Stimulated activated CD8-positive, alpha-beta memory T cell treated with anti-CD3 and anti-CD28 coated beads, Interleukin-7, amount 100 ng/mL, for 1 hour (primary cell): ENCODE measurements at places on chromosomes 7 and 10.

- DNase-seq = no peak
These were observed 1139.4 kb downstream of the XPNPEP1 start for GRCh38 chr10:108783897-108784296.

DNA sequence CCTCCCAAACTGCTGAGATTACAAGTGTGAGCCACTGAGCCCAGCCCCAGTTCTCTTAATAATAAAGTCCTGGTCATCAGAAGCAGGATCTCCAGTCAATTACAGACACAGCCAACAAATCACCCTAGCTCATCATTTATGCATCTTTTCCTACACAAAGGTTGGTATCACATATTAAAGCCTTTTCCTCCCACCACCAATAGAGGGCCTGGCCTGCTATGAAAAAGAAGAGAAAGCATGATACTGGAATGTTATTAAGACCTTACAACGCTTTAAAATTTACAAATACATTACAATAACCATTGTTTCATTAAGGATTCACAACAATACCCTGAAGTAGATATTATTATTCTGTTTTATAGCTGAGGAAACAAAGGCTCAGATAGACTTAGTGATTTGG, 25.9 kb downstream of the VAX1 start:
- DNase-seq = no peak

GRCh38 chr7:30997316-30997715, 33.6 kb downstream of the GHRHR start:
- DNase-seq = no peak

DNA sequence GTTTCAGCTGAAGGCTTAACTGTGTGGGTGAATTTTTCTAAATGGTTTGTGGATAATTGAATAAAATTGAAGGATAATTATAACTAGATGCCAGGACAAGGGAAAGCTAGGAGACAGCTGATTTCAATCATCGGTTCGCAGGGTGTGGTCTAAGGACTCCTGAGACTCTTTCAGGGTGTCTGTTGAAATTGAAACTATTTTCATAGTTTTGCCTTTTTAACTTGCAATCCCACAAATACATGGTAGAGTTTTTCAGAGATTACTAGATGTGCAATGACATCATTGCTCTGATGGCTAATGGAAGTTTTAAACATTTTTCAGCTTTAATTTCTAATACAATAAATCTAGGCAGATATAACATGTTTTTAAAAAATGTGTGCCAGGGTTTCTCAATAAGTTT, 18.5 kb downstream of the TRUB1 start:
- no peak for DNase-seq

DNA sequence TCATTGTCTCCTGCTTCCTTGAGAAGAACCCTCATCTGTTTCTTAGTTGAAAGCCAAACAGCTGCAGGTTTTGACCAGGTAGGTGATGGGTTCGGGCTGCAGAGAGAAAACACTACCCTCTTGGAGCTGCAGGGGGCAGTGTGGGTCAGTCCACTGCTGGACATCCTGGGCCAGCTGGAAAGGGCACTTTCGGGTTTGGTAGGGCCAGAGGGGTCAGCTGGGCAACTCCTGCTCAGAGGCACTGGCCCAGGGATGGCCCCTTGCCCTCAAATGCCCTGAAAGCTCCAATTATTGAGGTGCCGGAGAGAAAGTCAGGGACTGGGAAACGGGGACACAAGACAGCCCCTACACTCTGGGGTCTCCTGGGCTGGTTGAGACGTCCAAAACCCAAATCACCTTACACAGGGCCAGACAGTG, 90.7 kb downstream of the MKI67 start:
- DNase-seq = peak; percentile 51

DNA sequence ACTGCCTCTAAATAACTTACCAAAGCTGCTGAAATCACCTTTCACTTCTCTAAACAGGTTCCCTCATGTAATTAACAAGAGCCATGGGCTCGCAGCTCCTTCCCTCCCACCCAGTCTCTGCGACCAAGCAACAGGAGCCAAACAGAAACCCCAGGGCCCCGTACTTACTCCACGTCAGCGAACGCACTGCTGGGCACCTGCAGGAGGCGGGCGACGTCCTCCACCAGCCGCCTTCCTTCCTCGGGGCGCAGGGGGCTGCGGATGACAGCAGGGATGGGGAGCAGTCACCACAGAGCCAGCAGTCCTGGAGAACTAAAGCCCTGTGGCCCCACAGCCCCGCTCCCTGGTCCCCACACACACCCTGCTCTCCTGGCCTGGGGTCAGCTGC, 477.0 kb downstream of the PTPRN2 start:
- no peak for DNase-seq

DNA sequence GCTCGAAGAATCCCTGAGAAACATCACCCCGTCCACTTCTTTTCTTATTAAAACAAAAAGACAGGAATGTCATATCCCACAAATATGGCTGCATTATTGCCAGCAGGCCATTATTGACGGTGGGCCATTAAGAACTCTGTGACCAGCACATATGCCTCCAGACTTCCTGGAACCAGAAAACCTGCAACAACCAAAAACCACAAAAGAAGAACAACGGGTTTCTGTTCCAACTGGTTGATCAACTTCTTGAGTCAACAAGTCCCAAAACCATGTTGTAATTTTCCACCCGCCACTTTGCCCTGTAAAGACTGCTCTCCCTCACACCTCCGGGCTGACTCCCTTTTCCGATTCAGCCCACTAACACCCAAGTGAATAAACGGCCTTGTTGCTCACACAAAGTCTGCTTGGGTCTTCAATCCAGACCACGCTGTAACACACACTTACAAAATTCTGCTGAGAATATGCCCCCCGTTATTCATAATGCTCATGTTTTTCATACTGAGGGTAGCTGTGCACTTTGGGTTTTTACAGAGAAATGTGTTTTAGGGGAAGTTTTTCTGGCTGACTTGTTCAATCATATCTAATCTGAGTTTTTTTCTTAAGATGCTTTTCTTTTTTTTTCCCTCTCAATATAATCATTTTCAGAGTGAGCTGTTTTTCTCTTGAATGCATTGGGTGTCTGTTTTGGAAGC, 20.7 kb downstream of the ZNF107 start:
- no peak for DNase-seq
